ENCODE measurements at places on chromosomes 4 and X. TPM values are rescaled to one million over a fixed set of nuclear protein-coding genes. Genes with fewer than 3 reads are reported as not detected.

SMIM43 gene
- 0.24 TPM for total RNA-seq

PPBP gene
- 0.24 TPM for total RNA-seq

RASSF6 gene
- 3.9 TPM for total RNA-seq

MAGEA10 gene
- not detected for total RNA-seq

All from tracheal epithelial cell (primary cell).